ENCODE measurements at places on chromosomes 13 and 19.
A peak's percentile ranks its signal among the peaks of the same experiment; 100 is the strongest.

GRCh38 chr19:3821857-3822364, 35.7 kb upstream of the MATK start:
- peak; percentile 81 for DNase-seq

DNA sequence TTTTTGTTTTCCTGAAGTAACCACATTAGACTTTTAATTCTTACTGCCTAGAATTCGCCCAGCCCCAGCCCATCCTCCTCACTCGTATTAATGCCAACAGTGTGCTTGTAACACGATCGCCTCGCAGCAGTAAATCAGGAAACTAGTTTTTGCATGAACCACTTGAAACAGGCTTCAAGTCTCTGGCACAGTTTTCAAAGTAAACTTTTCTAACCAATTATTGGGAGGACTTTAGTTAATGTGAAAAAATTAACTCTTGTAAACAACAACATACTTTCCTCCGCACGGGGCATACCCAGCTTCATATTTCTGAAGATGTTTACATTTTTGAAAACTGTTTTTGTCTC, 39.2 kb downstream of the TNFRSF19 start:
- no peak for DNase-seq

GRCh38 chr19:58196901-58197616, 14.2 kb downstream of the ZNF274 start:
- DNase-seq, result no peak

- DNase-seq, result no peak
These were observed 593 bp downstream of the ATP8B3 start for GRCh38 chr19:1811472-1811894.

DNA sequence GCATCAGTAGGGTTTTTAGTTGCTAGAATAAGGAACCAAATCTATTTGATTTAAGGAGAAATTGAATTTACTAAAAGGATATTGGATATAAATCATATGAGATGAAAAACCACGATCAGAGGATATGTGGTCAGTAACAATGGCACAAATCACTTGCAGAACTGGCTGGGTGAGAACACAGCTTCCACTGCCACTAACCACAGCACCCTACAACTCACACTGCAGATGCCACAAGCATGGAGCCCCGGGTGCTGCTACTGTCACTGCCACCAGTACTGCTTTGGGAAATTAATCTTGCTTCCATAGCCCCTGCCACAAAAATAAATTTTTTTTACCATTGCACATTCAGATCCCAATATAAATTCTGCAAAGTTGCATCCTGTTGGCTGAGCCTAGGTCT, 40.6 kb upstream of the KLF12 start:
- DNase-seq, result no peak

DNA sequence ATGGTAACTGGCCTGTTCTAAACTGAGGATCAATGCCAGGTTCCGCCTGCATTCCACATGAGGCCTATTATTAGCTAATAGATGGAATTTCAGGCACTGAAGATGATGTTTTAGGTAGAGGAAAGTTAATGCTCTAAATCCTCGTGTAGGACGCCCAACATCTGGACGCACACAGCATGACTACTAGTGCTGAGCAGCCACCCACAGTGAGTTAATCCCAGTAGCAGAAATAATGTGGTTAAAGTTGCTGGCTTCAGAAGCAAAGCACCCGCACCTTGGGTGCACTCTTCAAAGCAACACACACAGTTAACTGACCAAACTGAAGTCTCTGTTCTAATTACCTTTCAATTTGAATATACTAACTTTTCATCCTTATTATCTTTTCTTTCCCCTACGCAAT, 150.6 kb downstream of the DIAPH3 start:
- DNase-seq, result no peak

GRCh38 chr19:48918801-48919247, 14.7 kb upstream of the DHDH start:
- no peak for DNase-seq

GRCh38 chr19:5083547-5083965, 114.6 kb downstream of the KDM4B start:
- no peak for DNase-seq

DNA sequence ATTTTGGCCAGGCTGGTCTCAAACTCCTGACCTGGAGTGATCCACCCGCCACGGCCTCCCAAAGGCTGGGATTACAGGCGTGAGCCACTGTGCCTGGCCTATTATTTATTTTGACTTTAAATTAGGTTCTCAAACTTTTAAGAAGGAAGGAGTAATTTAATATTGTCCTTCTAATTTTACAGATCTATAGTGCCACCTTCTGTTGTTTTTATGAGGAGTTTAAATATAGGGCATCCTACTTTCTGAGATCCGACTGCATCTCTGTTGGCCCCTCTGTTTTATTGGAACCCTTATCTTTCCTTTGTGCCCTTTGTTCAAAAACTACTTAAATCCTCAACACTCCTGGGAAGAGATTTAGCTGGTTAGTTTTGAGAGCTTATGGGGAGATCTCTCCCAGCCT, 25.4 kb upstream of the ZMYM5 start:
- DNase-seq, result no peak

DNA sequence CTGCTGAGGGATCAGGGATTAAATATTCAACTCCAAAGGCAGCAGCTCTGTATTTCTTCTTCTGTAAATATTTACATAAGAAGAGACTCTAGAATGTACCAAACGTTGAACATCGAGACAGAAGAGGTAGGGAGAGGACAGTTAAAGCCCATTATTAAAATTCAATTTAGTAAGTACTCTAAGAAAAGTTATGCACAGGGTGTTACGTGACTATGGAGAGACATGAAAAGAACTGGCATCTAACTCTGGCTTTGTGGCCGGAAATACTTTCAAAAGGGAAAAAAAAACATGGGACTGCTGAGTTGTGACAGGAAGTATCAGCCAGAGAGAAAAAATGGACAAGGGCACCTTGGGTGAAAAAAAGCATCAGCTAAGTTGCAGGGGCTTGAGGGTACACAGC, 36.7 kb downstream of the LNX2 start:
- no peak for DNase-seq

GRCh38 chr13:30339738-30340330, 32.5 kb upstream of the KATNAL1 start:
- no peak for DNase-seq

- no peak for DNase-seq
These were observed 9.5 kb upstream of the LILRB4 start for GRCh38 chr19:54653181-54653809.

GRCh38 chr19:47609906-47610894, 1.3 kb downstream of the BICRA start:
- no peak for DNase-seq

- DNase-seq, result no peak
These were observed 87.8 kb downstream of the FNDC3A start for GRCh38 chr13:49063497-49063896.

GRCh38 chr19:14023404-14024235, 4.3 kb upstream of the RLN3 start:
- no peak for DNase-seq
